ENCODE measurements at places on chromosomes 1 and 21.

DNA sequence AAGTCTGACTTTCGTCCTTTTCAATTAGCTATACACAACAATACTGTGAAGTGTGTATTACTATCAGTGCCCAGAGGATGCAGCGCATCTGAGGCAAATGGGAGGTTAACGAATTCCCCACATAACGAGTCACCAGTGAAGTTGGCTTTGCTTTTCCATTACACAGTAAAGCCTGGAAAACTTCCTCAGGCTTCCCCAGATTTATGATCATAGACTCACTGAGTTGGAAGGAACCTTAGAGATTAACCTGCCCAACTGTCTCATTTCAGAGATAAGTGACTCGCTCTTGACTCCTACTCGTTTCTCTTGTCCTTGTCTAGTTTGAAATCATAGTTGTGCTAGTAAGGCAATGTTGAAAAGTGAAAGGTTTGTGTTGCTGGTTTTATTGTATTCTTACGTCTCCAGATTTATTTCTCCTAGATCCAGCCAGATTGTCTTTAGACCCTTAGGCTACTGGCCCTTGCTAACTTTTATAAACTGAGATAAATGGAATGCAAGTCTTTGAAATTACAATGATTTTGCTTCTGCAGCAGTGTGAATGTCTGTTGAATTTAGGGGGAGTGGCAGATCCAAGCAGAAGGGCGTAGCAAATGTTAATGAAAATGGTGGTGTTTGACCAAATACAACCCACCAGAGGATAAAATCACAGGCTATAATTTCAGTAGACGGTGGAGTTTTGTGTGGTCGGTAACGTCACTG, 17.3 kb downstream of the S1PR1 start:
- no peak for DNase-seq

DNA sequence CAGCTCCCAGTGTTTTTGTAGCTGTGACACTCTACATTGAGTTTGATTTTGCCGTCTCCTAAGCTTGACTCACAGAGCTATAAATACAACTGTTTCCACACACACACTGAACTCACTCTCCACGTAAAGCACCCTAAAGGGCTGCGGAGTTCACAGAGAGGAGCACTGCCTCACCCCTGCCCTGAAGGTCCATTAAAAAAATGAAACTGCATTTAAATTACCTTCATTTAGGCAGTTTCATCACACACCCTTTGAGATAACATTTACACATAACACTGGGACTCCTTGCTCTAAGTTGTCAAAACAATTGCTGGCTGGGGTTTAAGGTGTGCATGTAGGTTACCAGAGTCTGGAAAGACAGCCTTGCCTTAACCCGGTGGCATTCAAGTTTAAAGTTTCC, 137.1 kb upstream of the MAGI3 start:
- no peak for DNase-seq

GRCh38 chr1:226215239-226215638, 8.2 kb upstream of the MIXL1 start:
- no peak for DNase-seq

GRCh38 chr1:178933105-178933561, 62.3 kb upstream of the ANGPTL1 start:
- DNase-seq, result no peak

DNA sequence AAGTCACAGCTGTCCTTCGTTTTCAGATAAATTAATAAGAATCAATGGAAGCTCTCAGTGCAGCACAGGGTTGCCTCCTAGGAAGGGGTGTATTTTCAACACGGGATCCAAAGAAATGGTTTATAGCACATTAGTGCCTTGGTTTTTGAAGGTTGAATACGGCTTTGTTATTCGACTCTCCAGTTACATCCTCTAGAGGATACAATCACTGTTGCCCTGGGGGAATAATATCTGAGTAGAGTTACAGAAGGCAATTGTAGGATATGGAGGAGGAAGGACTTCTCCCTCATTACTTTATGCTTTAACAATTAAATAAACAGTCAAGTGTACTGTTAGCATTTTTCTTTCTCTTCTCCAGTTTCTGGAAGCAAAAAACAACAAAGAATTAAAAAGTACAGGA, 14.3 kb upstream of the ZNF326 start:
- no peak for DNase-seq

Measured in KG1 (cell line).